ENCODE measurements at places on chromosomes 6 and 20.

DNA sequence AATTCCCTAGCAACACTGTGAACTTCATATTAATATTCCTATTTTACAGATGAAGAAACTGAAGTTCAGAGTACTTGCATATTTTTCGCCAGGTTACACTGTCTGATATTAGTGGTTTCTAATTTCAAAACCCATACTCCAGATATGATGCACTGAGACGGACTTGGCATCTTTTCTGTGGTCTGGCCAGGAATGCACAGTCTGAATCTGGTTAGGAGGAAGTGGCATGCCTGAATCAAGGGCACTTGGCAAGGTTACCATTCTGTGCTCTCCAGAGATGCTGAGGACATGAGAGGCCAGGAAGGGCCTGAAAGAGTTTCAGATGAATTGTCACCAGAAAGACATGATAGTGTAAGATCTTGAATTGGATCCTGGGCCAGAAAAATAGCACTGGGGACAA lies 150.1 kb downstream of the HAO1 start:
- DNase-seq = no peak

DNA sequence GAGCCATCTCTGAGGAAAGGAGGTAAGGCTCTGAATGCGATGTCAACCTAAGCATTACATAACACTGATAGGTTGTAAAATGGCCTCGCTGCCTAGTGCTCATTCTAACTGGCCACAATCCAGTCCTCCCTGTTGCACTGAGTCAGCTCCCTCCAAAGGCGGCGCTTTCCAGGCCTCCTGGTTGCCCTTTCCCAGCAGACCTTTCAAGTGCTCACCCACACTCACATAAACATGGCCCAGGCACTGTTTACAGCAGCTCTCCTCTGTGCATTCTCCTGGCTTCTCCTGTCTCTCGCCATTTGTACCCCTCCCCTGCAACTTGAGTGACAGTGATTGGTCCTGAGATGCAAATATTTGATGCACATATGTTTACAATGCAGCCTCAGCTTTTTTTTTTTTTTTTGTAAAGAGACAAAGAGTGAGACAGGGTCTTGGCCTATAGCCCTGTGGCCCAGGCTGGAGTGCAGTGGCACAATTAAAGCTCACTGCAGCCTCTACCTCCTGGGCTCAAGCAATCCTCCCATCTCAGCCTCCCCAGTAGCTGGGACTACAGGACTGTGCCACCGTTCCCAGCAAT lies 36.8 kb upstream of the PRND start:
- DNase-seq = no peak

DNA sequence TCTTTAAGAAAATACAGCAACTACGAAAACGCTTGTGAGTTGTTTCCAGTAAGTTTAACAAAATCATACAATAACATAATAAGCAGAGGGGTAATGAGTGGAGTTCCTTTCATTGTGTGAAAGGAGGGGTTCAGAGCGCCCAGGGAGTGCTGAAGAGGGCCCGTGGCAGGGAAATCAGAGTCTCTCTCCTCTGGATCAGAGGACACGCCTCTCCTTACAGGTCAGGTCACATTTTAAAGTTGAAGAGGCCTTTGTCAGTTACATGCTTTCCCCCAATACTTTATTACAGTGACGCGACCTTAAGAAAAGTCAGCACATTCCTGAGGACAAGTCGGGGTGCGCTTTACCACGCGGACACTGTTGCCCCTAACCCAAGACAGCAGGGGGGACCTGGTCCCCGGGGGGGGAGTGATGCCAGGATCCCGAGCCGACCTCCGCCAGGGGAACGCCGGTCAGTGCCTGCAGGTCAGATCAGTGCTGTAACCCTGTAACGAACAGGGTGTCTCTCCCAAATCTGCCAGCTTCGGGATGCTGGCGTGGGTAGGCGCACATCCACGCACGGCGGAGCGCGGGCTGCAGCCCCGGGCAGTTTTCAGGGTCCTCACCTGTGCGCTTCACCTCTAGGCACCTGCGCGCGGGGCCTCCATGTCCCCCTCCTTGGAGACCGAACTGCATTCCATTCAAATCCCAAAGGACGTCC lies 848 bp downstream of the DACT2 start:
- no peak for DNase-seq

GRCh38 chr6:7148100-7148822 lies 40.5 kb downstream of the RREB1 start:
- DNase-seq = no peak

All from activated CD4-positive, alpha-beta T cell treated with anti-CD3 and anti-CD28 coated beads for 1 hour (primary cell).